Frontal cortex (tissue), 4 donors: ENCODE measurements at places on chromosomes 3 and 15. TPM values are rescaled to one million over a fixed set of nuclear protein-coding genes. Genes with fewer than 3 reads are reported as not detected.

GRCh38 chr3:70612920-70613319 is 300.5 kb upstream of the MDFIC2 start:
- DNase-seq = no peak

- DNase-seq = no peak
Measured at GRCh38 chr15:48373821-48374451, 42.7 kb downstream of the DUT start.

DNA sequence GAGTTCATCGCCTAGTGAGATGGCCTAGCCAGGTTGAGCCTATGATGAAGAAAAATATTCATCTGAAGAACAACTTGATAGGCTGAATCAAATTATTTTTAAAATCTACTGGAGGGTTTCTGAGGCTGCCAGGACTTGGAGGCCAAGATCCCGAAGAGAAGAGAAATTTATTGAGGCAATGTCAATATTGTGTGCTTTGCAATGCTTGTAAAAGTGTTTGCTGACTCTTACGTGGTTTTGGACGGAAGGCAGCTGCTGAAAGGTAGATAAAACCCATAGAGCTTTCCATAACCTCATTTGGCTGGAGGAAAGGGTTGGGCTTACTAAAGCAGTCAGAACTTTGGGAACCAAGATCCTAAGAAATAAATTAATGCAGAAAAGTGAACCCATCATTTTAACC is 361.0 kb upstream of the IL12A start:
- no peak for DNase-seq

ISLR gene
- 12.6 TPM for total RNA-seq

P2RY12 gene
- total RNA-seq = 17.5 TPM

DNA sequence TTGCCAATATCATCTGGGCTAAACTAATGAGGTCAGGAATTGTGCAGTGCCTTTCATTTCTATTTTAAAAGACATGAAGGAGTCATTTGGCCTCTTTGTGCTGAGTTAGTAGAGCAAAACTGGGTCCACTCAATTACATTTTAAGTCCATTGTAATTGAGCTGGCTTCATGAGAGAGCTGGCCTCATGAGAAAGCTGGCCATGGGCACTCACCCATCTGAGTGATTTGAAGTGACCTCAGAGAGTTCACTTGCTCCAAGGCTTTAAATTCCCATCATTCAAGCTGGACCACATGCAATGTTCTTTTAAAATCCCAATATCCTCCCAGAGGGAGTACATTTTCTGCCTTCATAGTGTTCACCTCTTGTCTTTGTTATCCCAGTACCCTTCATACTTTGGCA is 335.9 kb upstream of the WNT5A start:
- no peak for DNase-seq

DNA sequence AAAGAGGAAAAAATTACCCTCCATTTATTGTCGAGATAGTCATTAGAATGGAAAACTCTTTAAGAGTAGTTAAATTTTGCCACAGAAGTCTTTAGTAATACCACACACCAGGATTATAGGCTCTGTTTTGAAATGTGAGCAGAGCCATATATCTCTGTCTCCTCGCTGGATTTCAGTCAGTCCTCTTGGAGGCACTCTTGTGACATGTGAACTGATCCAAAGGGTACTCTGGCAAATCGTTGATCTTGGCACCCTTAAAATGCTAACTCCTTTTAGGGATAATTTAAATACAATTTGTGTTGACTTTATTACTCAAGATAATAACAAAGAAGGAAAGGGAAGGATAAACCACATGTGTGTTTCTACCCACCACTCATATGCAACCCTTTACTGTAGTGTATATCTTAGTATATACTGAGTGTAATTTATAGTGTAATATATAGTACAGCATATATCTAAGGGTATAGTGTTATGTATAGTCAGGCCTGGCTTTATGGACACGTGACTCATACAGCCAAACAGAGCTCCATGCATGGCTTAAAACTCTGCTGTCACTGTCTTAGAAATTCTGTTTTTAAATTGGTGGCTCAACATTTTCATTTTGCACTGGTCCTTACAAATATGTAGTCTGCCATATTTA is 12.3 kb upstream of the KPNA4 start:
- no peak for DNase-seq

- DNase-seq = no peak
Measured at GRCh38 chr3:187310226-187310625, 18.7 kb upstream of the MASP1 start.

P3H2 gene
- 2.4 TPM for total RNA-seq

DNA sequence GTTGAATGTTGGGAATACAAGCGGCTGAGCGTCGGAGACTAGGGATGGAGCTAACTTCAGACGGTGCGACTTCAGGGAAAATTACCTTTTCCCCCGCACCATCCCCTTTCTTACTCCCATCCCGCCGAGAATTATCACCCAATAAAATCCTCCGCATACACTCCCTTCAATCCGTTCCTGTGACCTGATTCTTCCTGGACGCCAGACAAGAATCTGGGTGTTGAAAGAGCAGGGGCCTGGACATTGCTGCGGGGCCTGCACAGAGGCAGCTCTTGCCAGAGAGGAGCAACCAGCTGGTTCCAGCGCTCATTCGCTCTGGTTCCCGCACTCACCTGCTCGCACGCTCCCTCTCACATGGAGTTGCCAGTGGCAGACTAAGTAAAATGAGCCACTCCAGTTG is 241.9 kb downstream of the ALCAM start:
- DNase-seq = no peak
